Hippocampal formation (tissue), 2 donors: ENCODE measurements at places on chromosomes 4 and X.

DNA sequence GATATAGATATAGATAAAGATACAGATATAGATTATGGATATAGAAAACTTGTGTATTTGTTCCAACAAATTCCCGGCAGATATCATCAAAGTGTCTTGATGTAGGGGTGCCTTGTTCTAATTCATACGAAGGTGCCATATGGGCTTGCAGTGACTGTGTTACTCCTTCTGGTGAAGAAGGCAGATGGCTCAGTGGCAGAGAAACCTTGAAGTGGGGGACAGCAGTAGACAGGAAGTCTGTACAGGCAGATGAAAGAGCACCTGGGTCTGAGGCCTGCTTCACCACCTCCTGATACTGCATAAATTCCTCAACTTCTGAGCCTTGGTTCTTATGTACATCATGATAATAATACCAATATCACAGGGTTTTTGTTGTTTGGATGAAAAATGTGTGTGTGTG is 179.5 kb upstream of the GATB start:
- DNase-seq, result no peak

GRCh38 chr4:153220682-153221395 is 16.6 kb downstream of the TRIM2 start:
- no peak for DNase-seq

DNA sequence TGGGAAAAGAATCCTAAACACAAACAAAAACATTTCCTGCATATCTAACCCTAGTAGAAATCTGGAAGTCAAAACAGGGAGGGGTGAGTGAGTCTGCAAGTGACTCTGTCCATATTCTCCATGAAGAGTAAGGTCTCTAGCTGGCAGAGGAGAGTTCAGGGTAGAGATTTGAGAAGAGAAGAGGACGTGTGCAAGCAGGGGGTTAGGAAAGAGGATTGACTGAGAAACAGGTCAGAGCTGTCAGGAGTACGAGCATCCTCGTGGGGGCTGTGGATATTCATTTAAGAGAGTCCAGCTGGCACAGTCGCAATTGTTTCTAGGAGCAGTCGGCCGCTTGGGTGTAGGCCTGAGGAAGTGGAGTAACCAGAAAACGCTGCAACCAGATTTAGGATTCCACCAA is 27.9 kb downstream of the PROM1 start:
- no peak for DNase-seq

DNA sequence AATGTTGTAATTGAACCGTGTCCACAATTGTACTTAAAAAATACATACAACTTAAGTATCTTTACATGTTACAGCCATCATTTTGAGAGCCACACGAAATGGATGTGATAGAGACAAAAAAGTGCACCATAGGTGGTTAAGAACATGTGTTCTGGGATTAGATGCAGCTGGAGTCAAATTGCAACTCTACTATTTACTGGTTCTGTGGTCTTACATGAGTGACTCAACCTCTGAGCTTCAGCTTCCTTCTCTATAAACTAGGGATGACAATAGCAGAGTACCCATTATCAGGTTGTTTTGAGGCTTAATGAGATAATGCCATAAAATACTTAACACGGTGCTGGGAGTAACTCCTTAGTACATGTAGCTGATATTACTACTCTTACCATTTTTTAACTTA is 130.4 kb downstream of the IDS start:
- no peak for DNase-seq

- no peak for DNase-seq
Measured at GRCh38 chr4:30760551-30760950, 40.4 kb downstream of the PCDH7 start.

- DNase-seq, result no peak
Measured at GRCh38 chr4:39435659-39436563, 22.8 kb downstream of the RPL9 start.

DNA sequence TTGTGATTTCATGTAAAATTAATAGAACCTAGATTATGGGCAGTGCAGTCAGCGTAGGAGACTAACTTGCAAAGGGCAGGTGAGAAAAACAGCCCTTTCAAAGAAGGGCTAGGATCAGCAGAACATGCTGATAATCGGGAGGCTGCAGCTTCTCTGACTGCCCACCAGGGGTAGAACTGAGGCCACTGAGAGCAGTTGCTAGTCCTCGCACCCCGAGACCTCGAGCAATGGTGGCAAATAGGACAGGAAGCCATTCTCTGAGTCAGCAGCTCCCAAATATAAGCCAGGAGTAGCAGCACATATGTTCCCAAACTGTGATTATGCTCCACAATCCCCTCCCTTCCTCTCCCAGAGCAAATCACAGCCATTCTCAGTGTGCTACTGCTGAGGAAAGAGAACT is 186.5 kb downstream of the MSL3 start:
- DNase-seq, result peak; percentile 21

DNA sequence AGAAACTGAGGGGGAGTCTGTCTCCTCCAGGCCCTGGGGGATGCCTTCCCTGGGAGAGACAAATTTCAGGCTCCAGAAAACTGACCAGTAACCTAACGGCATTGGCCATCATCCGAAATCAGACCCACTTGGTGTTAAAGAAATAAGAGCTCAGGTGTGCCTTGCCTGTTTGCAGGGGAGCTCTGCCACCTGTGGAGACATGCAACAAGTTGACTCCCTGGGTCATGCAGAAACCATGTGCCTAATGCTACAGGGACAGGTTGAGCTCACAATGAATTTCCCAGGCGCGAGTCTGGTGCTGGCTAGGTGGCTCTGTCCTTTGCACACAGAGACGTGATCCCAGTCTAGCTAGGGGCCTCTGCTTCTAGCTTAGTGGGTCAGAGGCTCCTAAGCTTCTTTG is 95.8 kb upstream of the KIT start:
- DNase-seq, result no peak

GRCh38 chrX:152151256-152151655 is 12.9 kb upstream of the MAGEA10 start:
- no peak for DNase-seq

GRCh38 chr4:176927664-176928063 is 134.9 kb upstream of the VEGFC start:
- no peak for DNase-seq

- no peak for DNase-seq
Measured at GRCh38 chrX:144379156-144379555, 495.3 kb downstream of the UBE2NL start.

- no peak for DNase-seq
Measured at GRCh38 chr4:138003248-138003647, 238.9 kb downstream of the SLC7A11 start.

GRCh38 chr4:182102576-182102975 is 140.6 kb upstream of the TENM3 start:
- DNase-seq, result no peak

DNA sequence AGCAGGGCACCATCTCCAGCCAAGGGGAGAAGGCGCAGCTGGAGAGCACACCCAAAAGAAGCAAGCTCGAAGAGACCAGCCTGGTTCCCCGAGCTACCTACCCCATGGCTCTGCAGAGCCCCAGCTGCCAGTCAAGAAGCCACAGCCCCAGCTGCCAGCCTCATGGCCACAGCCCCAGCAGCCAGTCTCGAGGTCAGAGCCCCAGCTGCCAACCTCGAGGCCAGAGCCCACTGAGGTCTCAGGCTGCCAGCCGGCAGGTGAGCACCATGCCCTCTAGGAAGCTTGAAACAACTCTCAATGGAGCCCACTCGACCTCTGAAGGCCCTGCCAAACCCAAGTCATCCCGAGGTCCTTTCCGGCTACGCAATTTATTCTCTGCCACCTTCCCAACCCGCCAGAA is 27.0 kb upstream of the PRPS1 start:
- no peak for DNase-seq

GRCh38 chr4:16183604-16184003 is 42.7 kb downstream of the TAPT1 start:
- DNase-seq, result no peak

- no peak for DNase-seq
Measured at GRCh38 chr4:112127803-112128202, 17.5 kb upstream of the FAM241A start.

GRCh38 chr4:79678472-79679202 is 270.6 kb upstream of the GK2 start:
- DNase-seq, result no peak

GRCh38 chr4:48033825-48034413 is 17.3 kb downstream of the NIPAL1 start:
- no peak for DNase-seq

- DNase-seq, result no peak
Measured at GRCh38 chr4:158543191-158543590, 21.5 kb downstream of the RXFP1 start.

DNA sequence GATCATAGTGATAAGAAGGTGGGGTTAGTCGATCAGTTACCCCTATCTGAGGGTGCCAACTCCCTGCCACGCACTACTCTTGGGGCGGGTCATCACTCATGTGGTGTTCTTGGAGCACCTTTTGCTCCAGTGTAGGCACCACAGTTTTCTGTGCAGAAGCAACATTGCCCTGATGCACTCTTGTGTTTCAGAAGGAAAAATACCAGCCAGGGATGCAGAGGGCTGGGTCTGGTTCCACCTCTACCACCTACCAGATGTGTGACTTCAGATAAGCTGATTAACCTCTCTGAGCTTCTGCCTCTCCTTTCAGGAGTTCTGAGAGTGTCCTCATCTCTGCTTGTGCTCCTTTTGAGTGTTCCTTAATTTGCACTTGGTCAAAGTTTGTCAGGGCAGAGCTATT is 29.9 kb upstream of the PROM1 start:
- DNase-seq, result no peak

DNA sequence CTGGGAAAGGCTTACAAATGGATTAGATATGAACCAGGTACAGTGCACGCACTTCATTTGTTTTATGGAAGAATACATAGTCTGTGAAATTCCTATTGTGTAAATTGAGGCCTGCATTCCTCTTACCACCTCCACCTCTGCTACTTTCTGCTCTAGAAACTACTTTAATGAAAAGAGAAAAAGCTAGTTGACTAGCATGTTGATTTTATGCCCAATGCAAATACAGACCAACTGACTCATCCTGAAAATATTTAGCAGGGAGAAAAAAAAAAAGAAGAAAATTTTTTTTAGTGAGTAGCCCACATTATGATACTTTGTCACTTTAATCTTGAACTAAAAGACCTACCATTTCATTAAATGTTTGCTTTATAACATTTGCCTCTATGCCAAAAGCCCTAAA is 41.2 kb downstream of the DCLK2 start:
- no peak for DNase-seq

GRCh38 chr4:20178902-20179576 is 72.7 kb upstream of the SLIT2 start:
- no peak for DNase-seq

DNA sequence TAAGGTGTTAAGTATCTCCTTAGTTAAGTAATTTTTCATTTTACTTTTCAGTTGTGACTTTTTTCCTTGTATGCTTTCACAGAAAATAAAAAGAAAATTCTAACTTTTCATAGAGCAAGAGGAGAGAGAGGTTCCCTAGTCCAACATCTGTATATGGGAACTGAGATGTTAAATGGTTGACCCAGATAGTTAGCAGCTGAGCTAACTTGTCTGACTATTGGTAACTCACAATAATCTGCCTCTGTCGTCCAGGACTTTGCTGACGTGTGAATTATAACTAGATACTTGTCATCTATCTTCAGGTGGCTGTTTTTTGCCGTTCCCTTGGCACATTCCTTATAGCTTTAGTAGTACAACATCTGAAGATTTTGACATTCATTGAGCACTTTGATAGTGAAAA is 29.9 kb downstream of the TBC1D19 start:
- no peak for DNase-seq

DNA sequence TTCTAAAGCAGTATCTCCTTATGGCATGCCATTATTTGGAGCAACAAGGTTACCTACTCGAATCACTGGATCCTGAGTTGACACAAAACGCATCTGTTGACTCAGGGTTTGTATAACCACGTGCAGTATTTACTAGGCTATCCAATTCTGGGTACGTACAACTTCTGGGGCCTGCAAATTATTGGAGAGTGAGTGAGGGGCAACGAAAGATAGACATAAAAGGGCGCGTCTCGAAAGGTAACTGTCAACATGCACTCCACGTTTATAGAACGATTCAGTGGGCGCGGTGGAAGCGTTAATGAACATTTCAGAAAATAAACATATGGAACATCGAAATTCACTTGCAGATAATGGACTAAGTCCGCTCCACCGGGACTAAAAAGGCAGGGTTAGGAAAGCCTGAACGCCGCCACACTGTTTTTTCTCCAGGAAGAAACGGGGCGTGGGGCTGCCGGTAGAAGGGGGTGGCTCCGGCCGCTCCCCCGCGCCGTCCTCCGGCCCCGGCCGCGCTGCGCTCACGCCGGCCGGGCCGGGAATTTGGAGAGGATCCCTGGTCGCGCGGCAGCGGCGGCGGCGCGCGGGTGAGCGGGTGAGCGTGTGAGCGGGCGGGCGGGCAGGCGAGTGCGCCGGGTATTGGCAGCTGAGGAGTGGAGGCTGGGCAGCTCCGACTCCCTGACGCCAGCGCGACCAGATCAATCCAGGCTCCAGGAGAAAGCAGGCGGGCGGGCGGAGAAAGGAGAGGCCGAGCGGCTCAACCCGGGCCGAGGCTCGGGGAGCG is at the start of gene SMAD1:
Gene SMAD1 (plus strand): TSS at position 690 of the 778 bp plus-strand sequence. CDS start 32,761 bp downstream, outside the sequence.
- peak; percentile 82 for DNase-seq

GRCh38 chr4:107125496-107125895 is 89.4 kb upstream of the DKK2 start:
- DNase-seq, result no peak

- DNase-seq, result no peak
Measured at GRCh38 chr4:20629186-20630106, 70.8 kb upstream of the PACRGL start.

- no peak for DNase-seq
Measured at GRCh38 chr4:7045961-7046921, 3.1 kb downstream of the TADA2B start.

- DNase-seq, result no peak
Measured at GRCh38 chrX:17411205-17411604, 36.2 kb downstream of the NHS start.

DNA sequence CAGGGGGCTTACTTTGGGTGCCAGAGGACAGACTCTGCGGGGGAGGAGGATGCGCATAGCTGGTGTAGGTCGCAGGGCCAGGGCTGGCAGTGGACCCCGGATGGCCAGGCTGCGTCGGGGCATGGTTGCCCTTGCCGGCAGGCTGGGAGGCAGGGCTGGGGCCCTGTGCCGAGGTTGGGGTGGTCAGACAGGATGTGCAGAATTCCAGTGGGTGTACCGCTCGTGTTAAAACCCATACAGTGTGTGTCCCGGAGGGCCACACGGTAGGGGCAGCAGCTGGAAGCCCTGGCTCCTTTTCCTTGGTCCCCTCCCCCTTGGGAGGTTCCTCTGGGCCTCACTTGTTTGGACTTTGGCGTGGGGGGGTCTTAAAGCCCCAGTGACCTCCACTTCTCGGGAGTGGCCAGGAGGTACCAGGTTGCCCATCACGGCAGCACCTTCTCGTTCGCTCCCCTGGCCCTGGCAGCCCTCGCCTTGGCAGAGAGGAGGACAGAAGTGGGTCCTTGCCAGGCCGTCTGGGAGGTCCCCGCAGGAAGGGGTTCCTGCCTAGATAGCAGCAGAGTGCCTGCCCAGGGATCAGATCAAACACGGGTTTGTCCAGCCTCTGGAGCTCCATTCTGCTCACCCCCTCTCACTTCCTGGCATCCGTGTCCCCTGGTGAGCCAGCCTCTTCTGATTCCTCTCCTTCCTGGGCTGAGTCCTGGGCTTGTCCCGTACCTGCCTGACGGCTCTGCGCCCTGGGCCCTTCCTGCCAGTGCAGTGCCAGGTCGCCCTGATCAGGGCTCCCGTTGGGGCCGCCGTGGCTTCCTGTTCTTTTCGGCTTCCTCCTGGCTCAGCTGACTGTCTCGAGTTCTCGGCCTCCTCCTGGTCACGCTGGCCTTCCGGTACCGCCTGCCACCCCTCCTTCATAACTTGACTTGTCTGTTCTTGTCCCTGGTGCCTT is 56.7 kb upstream of the HGFAC start:
- DNase-seq, result no peak

GRCh38 chrX:105697984-105698781 is 124.2 kb upstream of the NRK start:
- DNase-seq, result no peak

GRCh38 chr4:78710536-78710935 is 65.6 kb upstream of the BMP2K start:
- no peak for DNase-seq
